ENCODE measurements at places on chromosomes 7 and 10.

DNA sequence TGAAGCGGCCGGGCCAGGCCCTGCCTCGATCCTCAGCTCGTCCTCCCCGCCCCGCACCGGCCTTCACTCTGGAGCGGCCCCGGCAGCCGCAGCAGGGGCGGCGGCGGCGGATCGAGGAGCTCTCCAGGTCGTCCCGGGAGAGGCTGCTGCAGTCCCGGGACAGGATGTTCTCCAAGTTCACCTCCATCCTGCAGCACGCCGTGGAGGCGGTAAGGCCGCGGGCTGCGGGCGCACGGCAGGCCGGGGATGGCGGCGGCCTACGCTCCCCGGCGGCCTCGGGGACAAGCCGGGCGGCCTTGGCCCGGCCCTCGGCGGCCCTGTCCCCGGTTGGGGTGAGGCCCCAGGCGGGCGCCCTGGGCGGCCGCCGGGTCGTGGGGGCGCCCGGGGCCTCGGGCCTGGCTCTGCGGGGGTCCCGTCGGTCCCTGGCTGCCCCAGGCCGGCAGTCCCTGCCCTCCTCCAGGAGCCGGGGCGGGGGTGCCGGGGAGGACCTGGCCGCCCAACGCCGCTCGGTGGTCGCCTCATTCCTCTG lies 399 bp downstream of the FHIP2A start:
- DNase-seq = peak; percentile 86

- DNase-seq = no peak
These were observed 17.3 kb downstream of the MGAM start for GRCh38 chr7:142012825-142013511.

- no peak for DNase-seq
These were observed 154.0 kb upstream of the C7orf33 start for GRCh38 chr7:148436571-148436970.

- no peak for DNase-seq
These were observed 103.0 kb downstream of the OAT start for GRCh38 chr10:124315591-124316270.

- DNase-seq = no peak
These were observed 4.9 kb downstream of the TMEM130 start for GRCh38 chr7:98864731-98865453.

DNA sequence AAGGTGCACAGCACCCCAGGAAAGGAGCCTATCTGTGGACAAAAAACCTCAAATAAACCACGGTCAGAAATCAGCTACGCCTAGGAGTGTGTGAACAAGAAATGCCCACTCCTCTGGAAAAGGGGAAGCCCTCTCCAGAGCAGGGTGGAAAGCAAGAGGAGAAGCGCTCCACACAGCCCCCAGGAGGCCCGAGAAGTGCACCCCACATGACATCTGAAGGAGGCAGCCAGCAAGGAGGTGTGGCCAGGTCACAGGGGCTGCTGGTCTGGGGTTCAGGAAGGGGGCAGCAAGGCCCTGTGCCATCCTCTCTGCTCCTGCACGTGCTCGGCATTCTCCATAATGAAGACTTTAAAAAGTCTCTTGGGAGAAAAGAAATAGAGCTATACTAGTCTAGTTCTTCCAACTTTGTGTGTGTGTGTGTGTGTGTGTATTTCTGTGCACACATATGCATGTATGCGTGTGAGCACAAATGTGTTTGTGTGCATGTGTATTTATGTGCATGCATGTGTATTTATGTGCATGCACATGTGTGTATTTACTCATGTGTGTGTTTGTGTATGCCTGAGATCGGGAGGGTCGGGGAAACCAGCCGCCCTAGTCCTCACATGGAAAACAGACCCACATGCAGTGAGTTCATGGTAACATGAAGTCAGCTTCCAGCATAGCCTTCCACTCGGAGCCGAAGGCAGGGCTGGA lies 76.5 kb downstream of the TNS3 start:
- no peak for DNase-seq

- DNase-seq = peak; percentile 76
These were observed 59.2 kb upstream of the OIT3 start for GRCh38 chr10:72834183-72834825.

DNA sequence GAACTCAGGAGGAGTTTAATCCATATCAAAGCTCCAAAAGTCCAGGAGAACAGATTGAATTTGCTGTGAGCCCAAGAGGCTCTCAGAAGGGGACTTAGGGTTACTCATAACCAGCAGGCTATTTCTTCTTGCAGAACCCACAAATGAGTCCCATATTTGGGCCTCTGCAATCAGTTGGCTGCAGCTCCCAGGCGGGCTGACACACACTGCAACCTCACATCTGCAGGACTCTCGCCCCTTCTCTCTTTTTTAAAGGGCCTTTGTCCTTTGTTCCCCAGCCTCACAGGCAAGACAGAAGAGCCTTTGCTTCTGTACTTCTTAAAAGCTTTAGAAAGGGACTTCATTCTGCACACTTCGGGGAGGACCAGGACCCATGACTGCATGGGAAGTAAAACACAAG lies 26.7 kb downstream of the CREB3L2 start:
- DNase-seq = peak; percentile 61

DNA sequence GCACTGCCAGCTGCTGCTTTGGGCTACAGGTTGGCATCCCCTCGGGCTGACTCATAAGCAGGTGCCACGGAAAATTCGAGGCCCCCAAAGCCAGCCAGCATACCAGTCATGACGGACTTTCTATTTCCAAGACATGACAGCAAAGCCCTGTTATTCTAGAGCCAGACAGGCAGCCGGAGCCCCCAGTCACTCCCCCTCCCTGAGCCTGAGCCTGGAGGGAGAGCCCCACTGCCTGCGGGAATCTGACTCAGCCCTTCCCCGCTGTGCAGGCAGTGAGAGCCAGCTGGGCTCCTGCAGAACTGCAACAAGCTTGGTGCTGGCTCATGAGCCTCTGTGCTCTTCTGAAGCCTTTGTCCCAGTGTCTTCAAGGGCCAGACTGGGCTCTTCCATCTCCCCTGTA lies 15.8 kb downstream of the BTBD16 start:
- DNase-seq = peak; percentile 70

GRCh38 chr10:125160856-125161706 lies 718 bp upstream of the CTBP2 start:
- peak; percentile 95 for DNase-seq

- DNase-seq = no peak
These were observed 23.6 kb upstream of the COBL start for GRCh38 chr7:51340029-51340838.

DNA sequence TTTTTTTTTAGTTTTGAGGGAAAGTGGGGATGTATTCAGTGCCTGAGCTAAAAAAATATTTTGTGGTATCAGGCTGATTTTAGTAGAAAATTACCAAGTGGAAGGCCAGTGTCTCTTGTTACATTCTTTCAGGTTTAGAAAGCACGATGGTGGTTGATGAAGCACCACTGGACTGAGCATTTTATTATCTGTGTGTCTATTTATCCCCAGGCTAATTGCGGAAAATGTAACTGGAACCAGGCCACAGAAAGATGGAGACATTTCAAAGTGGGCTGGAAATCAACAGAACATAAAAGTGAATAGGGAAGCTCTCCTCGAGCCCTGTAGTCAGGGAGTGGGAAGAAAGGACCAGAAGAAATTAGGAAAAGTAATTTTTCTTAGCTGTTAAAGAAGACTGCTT lies 261.0 kb downstream of the STK31 start:
- no peak for DNase-seq

- peak; percentile 69 for DNase-seq
These were observed 9.9 kb downstream of the NYAP1 start for GRCh38 chr7:100493476-100494264.

- DNase-seq = peak; percentile 33
These were observed 90.1 kb downstream of the NPSR1 start for GRCh38 chr7:34747867-34748727.

DNA sequence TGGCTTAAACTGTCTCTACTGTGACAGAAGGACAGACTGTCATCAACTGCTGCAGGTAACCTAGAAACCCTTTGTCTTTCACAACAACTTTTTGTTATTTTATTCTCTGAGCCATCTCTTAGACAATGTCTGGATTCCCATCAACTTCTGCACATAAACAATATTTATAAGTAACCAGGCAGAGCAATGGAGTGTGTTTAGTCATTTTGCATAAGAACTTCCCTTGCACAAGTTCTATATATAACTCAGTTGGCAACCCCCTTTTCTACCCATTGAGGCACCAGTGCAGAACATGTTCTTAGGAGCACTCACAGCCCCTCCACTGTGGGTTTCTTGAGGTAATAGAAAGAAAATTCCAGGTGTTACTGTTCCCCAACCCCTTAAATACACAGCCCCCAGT lies 65.0 kb upstream of the IL6 start:
- DNase-seq = no peak

DNA sequence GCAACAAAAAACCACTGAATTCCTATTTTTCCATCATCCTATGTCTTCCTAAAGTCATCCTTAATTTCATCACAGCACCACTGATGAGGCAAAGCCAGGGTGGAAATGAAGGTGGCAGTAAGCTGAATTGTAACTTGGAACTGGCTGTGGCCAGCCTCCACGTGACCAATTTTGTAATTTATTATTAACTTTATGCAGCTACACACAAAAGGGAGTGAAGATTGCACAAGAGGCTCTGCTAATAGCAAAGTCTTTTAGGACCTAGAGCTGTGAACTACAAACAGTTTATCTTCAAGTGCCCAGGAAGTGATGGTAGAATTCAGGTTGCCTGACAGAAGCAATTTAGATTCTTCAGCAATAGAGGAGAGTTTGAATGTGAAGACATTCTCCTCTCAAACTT lies 176.4 kb downstream of the CCDC71L start:
- DNase-seq = no peak

GRCh38 chr7:51426163-51426562 lies 109.6 kb upstream of the COBL start:
- DNase-seq = no peak

DNA sequence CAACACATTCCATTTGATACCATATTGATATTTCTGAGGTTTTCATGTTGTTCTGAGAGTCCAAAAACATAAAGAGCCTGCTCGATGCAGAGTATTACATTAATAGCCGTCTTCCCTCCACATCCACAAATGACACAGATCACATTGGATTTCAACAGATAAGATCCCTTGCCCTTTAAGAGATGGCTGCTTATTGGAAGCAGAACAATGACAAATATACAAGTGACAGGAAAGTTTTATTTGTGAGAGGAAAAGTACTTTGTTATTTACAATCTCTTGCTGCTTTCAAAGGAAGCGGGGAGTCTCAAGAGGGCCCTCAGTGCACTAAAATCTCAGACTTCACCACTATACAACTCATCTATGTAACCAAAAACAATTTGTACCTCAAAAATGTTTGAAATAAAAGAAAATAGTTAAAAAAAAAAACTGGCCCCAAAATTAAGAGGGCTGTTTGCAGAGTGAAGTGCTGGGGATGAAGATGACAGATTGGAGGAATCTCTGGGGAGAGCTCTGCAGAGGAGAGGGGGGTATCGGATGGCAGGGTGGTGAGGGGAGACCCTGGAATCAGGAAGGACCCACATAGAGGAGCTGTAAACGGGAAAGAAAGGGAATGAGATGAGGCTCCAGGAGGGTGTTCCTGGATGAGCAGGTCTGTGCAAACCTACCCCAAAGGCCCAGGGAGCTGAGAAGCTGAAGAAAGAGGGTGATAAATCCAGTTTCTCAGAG lies 42.5 kb upstream of the ZNF438 start:
- DNase-seq = no peak

DNA sequence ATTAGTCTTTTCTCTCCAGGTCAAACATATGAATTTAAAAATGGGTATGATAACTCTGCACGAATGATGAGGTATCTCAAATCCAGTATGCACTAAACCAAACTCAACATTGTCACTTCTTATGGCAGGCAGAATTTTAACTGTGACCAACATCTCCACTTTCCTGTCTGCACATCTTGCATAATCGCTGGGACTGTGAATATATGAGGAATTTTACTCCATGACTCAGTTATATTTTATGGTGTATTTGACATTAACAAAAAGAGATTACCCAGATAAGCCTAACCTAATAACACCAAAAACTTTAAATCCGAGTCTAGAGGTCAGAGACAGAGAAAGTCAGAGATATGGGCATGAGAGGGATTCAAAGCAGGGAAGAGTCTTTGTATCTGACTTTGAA lies 454.5 kb upstream of the SEMA3D start:
- DNase-seq = no peak

GRCh38 chr7:3005257-3005656 lies 38.4 kb downstream of the CARD11 start:
- DNase-seq = no peak

- DNase-seq = peak; percentile 74
These were observed 26.1 kb downstream of the PLAC9 start for GRCh38 chr10:80158598-80159127.

DNA sequence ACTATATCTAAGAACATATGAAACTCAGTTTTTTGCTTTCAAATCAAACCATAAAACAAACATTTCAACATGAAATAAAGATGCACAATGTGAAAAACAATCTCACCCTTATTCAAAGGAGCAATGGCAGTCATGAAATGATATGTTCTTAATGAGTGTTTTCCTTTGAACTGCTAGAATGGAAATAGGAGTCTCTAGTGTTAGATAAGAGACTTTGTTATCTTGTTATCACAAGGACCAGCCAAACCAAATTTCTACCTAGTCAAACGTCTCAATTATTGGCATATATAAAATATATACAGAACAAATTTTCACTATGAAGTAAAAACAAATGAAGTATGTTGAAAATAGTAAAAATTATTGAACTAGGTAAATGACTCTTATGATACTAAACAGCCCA lies 1.2 kb downstream of the VPS41 start:
- no peak for DNase-seq

DNA sequence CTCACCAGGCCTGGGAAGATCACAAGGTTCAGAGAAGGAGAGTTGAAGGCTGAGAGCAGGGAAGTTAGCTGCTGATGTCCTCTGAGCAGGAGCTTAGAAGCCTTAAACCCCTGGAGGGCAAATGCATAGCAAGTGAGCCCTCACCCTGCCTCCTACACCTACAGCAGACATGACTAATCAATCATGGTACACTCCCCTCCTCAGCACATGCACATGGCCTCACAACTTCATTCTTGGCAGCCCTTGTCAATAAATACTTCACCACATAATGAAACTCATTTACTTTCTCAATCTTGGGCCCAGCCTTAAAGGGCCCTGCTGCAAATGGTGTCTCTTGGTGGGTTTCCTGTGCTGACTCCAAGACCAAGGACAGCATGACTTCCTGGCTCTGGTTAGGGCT lies 12.9 kb downstream of the MMRN2 start:
- no peak for DNase-seq

GRCh38 chr10:63446716-63447440 lies 18.9 kb downstream of the JMJD1C start:
- DNase-seq = no peak

- no peak for DNase-seq
These were observed 19.7 kb downstream of the ESYT2 start for GRCh38 chr7:158809596-158809995.

GRCh38 chr7:100119072-100119969 lies at the start of the genes CNPY4 and TAF6:
CNPY4 (plus strand) TSS chr7:100119634; CDS start chr7:100119745, 111 bp downstream.
TAF6 (minus strand) TSS chr7:100119358; CDS start chr7:100114209, 5,149 bp downstream.
- peak; percentile 99 for DNase-seq

Measured in eye (tissue), 1 donor.